AG04449 (cell line): ENCODE measurements at places on chromosomes 13 and 19.

- no peak for DNase-seq
Measured at GRCh38 chr13:99978799-99979452, 2.7 kb upstream of the ZIC2 start.

DNA sequence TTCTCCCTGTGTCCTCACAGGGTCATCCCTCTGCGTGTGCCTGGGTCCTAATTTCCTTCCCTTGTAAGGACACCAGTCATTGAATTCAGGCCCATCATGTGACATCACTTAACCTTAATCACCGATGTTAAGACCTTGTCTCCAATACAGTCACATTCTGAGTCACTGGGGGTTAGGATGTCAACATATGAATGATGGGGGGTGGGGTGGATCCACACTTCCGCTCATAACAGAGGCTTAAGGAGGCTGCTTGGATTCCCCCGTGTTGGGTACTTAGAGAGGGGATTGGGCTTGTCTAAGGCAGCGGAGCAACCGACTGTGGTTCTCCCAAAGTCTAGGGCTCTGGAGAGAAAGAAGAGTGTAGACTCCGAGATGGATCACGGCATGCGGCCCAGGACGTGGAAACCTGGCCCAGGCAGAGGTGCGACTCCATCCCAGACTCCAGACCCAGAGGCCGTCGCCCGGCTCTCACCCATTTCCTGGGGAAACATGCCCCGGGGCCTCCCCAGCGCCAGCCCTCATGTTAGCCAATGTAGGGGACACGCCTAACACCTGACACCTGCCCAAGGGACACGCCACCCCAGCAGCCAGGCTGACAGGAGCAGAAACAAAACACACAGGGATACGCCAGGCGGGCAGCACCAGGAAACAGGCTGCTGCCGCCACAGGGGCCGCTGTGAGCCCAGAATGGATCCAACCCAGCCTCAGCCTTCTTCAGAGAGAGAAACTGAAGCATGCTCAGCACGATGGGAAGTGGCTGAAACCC lies 17.1 kb upstream of the IGLON5 start:
- no peak for DNase-seq

- no peak for DNase-seq
Measured at GRCh38 chr19:17555929-17556813, 722 bp downstream of the COLGALT1 start.

DNA sequence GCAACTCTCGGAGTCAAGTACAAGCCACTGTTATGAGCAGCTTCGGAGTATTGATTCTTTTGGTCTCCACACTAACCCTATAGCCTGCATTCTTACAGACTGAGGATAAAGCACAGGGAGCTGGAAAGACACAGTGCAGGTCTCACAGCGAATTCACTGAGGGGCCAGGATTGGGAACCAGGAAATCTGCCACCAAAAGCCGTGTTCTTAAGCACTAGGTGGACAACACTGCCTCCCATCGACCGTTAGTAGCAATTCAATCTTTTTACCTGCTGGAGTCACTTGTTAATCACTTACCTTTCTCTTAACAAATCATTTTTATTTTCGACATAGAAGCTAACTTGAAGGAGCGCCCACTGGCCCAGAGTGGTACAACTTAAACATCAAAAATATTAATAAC lies 6.3 kb downstream of the PMIS2 start:
- DNase-seq = no peak

GRCh38 chr13:62482351-62482750 lies 1066.7 kb upstream of the PCDH20 start:
- DNase-seq = no peak
